ENCODE measurements at places on chromosomes 2 and 18. TPM values are rescaled to one million over a fixed set of nuclear protein-coding genes. Genes with fewer than 3 reads are reported as not detected.

INPP5D gene
- total RNA-seq: 14.2 TPM

SPATA3 gene
- not detected for total RNA-seq

RAX gene
- not detected for total RNA-seq

PSMA8 gene
- not detected for total RNA-seq

FARSB gene
- total RNA-seq: 24.1 TPM

PLCL1 gene
- total RNA-seq: 32.5 TPM

NT5DC4 gene
- not detected for total RNA-seq

MATN3 gene
- 1.3 TPM for total RNA-seq

RDH14 gene
- total RNA-seq: 27.7 TPM

CDH7 gene
- total RNA-seq: not detected

METTL5 gene
- total RNA-seq: 45.5 TPM

TSPYL6 gene
- not detected for total RNA-seq

TUBA3E gene
- total RNA-seq: not detected

UGT1A10 gene
- not detected for total RNA-seq

LYPD6B gene
- total RNA-seq: 9.8 TPM

SPP2 gene
- total RNA-seq: not detected

SCN2A gene
- 0.88 TPM for total RNA-seq

SMCHD1 gene
- 84.4 TPM for total RNA-seq

VWA3B gene
- not detected for total RNA-seq

LRRTM1 gene
- total RNA-seq: not detected

TGFBRAP1 gene
- total RNA-seq: 21.1 TPM
